Stimulated activated CD8-positive, alpha-beta memory T cell treated with anti-CD3 and anti-CD28 coated beads, Interleukin-4, amount 100 ng/mL, for 1 hour (primary cell): ENCODE measurements at places on chromosomes 3 and 15.
A peak's percentile ranks its signal among the peaks of the same experiment; 100 is the strongest.

- DNase-seq, result no peak
Observed at GRCh38 chr3:173958805-173959204, 561.3 kb downstream of the NLGN1 start.

DNA sequence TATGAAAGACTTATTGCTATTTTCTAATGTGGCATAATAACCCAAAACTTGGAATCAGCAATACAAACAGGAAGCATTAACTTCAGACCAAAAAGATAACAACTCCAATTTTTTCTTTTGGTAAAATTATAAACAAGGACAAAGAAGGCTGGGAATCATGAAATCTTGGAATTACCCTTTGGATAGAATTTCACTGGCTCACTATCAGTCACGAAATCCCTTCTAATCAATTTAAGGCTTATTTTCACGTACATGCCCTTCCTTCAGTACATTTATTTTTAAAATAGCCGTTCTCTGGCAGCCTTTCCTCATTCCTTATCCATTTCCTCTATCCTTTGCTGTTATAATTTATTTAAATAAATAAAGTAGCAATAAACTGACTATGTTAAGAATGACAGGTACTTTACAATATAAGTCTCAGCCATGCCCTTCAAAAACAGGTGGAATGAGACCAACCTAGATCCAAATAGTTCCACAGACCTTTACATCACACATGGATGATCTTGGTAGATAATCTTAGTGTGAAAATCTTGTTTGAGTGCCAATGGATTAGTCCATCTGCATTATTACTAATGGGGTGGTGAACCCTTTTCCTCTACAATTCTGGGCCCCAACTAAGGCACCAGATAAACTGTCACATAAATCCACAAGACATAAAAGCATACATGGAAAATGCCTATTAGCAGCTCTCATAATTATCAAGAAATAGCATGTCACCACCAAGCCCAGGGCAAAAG, 38.9 kb downstream of the ABI3BP start:
- no peak for DNase-seq

DNA sequence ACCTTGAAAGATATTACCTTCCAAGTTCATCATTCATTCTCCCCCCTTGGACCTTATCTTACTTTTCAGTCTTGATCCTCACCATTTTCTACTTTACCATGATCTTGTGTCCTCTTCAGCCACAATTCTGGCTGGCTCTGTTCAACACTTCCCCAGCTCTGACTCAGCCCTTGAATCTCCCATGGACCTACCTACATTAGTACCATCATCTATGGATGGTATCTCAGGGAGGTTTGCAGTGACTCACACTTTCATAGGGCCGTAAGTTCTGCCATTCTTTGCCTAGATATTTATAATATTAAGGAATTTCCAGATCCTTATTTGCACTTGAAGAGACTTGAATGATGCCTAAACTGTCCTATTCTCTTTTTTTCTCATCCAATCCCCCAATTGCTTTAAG, 213.7 kb upstream of the RORA start:
- DNase-seq, result no peak

- no peak for DNase-seq
Observed at GRCh38 chr15:93164409-93164808, 75.4 kb upstream of the RGMA start.

GRCh38 chr15:26372706-26373105, 400.2 kb downstream of the GABRB3 start:
- no peak for DNase-seq

- no peak for DNase-seq
Observed at GRCh38 chr3:43994657-43995546, 246.8 kb upstream of the TOPAZ1 start.

DNA sequence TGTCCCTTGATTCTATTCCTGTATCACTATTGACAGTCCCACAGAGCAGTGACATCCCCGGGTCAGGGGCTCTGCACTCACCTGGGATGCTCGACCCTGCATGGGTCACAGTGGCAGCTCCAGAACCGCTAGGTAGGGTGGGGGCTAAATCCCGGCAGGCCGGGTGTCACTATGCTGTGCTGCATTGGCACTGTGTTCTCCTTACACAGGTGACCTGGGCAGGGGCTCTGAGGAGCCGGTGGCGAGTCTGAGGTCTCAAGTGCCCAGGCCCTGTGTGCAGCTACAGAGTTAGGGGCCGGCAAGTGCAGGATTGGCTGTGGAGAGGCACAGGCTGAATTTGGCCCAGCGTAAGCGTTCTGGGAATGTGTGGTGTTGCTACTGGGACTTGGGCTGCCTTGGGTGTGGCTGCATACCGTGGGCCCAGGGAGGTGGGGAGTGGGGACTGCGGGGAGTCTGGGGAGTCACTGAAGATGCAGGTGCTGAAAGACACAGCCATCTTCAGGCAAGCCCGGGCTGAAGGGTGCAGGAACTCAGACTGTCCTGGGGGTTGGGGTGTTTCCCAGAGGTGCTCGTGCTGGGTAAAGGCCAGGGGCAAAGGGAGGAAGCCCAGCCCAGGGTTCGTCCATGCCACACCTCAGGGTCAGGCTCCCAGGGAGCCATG, 102.6 kb upstream of the PRR20G start:
- no peak for DNase-seq

- DNase-seq, result no peak
Observed at GRCh38 chr15:45704329-45705249, 69.8 kb downstream of the SQOR start.

- no peak for DNase-seq
Observed at GRCh38 chr15:28098766-28099554, at the start of gene OCA2. OCA2 (minus strand) TSS chr15:28099315; CDS start chr15:28081874, 17,441 bp downstream.

- no peak for DNase-seq
Observed at GRCh38 chr3:87203809-87204208, 23.3 kb upstream of the CHMP2B start.

DNA sequence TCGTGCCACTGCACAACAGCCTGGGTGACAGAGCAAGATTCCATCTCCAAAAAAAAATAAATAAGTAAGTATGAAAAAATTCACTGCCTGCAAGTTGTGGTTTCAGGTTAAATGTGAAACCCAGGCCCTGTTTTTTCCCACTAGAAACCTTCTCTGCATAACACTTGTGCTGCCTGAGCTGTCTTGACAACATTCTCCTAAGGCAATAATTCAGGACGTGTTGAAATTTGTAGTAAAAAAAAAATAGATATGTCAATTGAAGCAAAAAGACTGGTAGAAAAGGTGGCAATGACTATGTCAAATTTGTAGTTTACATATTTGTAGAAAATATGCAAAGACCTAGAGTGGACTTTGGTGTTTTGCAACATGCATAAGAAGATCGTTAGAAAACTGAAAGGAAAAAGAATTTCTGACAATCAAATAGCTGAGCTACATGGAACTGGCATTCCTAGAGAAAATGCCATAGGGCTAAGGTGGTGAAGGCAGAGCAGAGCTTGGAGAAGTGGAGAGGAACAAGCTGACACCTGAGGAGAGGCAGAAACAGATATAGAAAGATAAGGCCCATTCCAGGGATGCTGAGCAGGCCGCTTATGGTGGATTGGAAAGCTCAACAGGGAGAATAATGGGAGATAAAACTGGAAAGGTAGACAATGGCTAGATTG, 150.2 kb downstream of the PLCH1 start:
- no peak for DNase-seq

DNA sequence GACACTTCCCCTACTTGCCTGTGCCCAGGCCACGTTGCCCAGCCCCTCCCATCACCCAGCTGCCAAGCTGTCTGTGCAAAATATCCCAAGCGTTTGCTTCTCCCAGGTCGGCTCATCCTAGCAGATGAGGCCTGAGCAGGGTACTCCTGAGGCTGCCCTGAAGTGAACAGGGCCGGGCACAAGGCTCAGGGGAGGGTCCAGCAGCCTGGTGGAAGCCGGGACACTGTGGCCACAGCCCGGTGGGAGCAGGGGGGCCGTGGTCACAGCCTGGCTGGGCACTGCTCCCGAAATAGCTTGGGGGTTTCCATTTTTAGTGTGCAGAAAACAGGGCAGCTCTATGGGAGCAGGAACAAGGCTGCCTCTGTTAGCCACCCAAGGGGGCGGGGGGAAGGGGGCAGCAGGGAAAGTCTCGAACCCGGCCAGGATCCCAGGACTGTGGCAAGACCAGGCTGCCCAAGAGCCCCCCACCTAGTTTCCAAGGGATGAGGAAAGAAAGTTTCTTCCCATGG, 3.4 kb downstream of the PLXNB1 start:
- no peak for DNase-seq

- DNase-seq, result no peak
Observed at GRCh38 chr15:91589360-91589759, 264.1 kb upstream of the SLCO3A1 start.

- no peak for DNase-seq
Observed at GRCh38 chr15:81859737-81860516, 185.9 kb downstream of the MEX3B start.

DNA sequence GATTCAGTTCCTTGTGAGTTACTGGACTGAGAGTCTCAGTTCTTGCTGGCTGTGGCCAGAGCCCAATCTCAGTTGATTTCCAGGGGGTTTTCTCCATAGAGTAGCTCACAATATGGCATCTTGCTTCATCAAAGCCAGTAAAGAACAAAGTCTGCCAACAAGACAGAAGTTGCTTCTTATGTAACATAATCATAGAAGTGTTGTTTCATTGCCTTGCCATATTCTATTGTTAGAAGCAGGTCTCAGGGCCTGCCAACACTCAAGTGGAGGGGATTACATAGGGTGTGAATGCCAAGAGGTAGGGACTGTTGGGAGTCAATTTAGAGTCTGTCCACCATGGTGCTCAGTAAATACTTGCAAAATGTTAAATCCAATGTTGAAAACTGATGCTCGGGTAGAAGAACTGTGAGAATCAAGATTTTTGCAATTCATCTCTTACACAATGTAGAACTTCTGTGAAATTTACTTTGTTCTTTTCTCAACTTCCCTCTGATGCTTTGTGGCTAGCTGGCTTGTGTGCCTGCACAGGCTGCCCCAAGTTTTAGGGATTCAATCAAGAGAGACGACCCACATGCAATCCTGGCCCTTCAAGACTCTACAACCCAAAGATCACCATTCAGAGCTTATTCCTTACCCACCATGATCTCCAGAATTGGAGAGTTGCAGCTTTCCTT, 13.3 kb upstream of the PXYLP1 start:
- no peak for DNase-seq

DNA sequence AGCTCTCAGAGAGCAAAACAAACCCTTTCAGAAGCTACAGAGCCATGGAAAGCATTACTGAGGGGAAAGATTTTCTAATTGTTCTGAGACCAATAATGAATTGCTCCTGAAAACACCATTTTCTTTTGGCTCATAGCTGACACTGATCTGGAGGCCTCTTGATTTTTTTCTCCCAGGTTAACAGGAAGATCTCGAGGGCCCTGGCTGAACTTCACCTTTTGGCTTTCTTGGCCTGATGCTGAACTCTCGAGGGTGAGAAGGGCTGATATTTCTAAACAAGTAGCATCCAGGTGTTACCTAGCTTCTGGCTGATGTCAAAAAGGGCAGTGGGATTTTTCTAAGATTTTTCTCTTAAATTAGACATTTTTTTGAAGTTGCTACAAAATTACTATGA, 19.9 kb upstream of the NFKBIZ start:
- no peak for DNase-seq

DNA sequence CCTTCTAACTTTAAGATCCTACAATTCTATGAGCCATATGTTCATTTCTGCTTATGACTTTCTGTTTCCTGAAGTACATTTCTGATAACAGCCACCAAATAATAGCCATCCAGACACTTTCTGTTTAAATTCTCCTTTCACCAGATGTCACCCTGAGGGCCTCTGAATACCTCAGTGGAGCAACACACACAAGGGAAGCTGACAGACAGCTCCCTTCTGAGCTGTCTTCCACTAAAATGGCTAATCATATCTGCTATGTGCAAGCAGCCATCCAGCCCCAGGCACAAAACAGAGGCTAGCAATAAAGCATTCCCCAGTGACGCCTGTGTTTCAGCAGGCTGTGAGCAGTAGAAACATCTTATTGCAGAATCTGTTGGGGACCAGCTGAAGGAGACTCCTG, 666.6 kb upstream of the UBE2E2 start:
- DNase-seq, result no peak

DNA sequence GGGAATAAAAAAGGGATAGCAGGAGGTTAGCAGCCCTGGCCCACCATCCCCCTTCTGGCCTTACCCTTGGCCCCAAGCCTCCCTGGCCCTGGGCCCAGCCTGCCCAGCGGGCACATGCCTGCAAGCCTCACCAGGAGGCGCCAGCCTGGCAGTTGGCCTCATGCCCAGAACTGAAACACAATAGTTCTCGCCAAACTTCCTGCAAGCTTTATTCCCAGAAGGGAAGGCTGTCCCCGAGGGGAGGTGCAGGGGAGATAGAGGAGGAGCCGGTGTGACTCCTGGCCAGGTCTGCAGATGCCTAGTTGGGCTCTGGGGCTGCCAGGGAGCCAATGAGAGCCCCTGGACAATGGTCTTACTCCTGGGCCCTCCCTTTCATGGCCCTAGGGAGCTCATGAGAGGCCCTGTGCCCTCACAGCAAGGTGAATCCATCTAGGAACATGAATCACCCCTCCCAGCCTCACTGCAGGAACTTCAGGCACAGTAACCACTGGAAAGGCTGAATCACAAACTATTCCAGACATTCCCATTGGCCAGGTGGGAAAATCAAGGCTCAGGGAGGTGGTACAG, 4.0 kb downstream of the CCDC33 start:
- DNase-seq, result no peak

GRCh38 chr15:48385031-48385830, 54.0 kb downstream of the DUT start:
- no peak for DNase-seq

- DNase-seq, result no peak
Observed at GRCh38 chr3:73603762-73604171, 21.0 kb downstream of the PDZRN3 start.

DNA sequence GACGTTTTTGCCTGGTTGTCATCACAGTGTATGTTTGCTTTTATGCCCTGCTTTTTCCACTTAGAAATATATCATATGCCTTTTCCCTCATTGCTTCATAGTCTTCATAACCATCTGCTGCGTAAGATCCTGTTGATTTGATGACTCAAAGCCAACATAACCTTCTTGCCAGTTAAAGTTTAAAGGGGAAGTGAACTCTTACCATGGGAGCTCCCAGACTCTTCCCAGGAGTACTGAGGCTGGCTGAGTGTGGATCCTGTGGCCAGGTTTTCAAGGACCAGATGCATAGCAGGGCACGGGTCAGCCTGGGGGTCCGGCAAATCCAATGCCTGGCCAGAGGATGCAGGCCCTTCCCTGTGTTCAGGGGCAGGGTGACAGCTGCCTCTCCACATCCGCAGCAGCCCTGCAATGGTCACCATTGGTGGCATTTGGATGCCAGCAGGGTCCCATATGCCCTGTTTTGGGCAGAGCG, 42.0 kb upstream of the SACM1L start:
- no peak for DNase-seq

GRCh38 chr15:59553879-59554735, 57.5 kb upstream of the GCNT3 start:
- no peak for DNase-seq

- DNase-seq, result no peak
Observed at GRCh38 chr3:108130236-108130635, 39.4 kb upstream of the CD47 start.

- no peak for DNase-seq
Observed at GRCh38 chr3:99681512-99681911, 43.1 kb downstream of the COL8A1 start.

GRCh38 chr3:120852412-120852811, 55.6 kb upstream of the STXBP5L start:
- no peak for DNase-seq

- no peak for DNase-seq
Observed at GRCh38 chr15:63107895-63108546, 13.6 kb upstream of the LACTB start.

GRCh38 chr3:18444595-18445400, 19.7 kb upstream of the SATB1 start:
- DNase-seq, result peak; percentile 51
